ENCODE measurements at places on chromosomes 1 and 21. TPM values are rescaled to one million over a fixed set of nuclear protein-coding genes. Genes with fewer than 3 reads are reported as not detected.

NPHS2 gene
- not detected for total RNA-seq

DNA sequence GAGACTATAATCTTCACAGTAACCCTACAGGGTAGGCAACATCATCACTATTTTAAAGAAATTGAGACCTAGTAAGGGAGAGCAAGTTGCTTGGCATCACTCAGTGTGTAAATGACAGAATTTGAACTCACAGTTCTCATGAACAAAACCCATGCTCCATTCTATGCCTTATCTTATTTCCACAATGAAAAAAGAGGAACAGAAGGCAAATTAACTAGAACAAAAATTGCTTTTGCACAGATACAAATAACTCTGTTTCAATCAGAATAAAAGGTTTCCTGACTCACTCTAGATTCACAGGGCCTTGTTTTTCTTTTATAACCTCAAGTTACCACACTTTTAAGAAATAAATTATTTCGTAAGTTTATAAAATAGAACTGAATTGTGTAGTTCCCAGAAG, 90.1 kb downstream of the UCHL5 start:
- H3K27ac ChIP-seq: no peak overlapping the region
- no peaks in the 10 kb centered on the region for H3K4me1 ChIP-seq
- H3K4me3 ChIP-seq: no peak overlapping the region
- H3K27me3 ChIP-seq: no peaks in the 10 kb centered on the region

CD1B gene
- total RNA-seq: not detected

DTL gene
- 90.4 TPM for total RNA-seq

GCSAML gene
- 0.14 TPM for total RNA-seq

Data from activated CD4-positive, alpha-beta T cell treated with anti-CD3 and anti-CD28 coated beads, Interleukin-2, amount 10 ng/mL, durations not matched to agents 24 days and 14 days (primary cell).